Regular cardiac myocyte (primary cell): ENCODE measurements at places on chromosomes 13 and 19. TPM values are rescaled to one million over a fixed set of nuclear protein-coding genes. Genes with fewer than 3 reads are reported as not detected.

Gene ARRDC5
- total RNA-seq, result under 0.01 TPM in 1 of 2 replicates, not detected in the other

Gene MEIOSIN
- not detected in 2 replicates for total RNA-seq

Gene USE1
- 18.0 and 31.1 TPM in 2 replicates for total RNA-seq

Gene SLITRK6
- total RNA-seq, result under 0.01 TPM in 1 of 2 replicates, not detected in the other

Gene MIDN
- total RNA-seq, result 8.7 and 22.4 TPM in 2 replicates

Gene LGALS7B
- not detected in 2 replicates for total RNA-seq

Gene OVOL3
- total RNA-seq, result not detected in 2 replicates

Gene WDR88
- total RNA-seq, result not detected in 2 replicates

Gene IL12RB1
- total RNA-seq, result 0.19 and 0.28 TPM in 2 replicates

Gene DPP9
- 23.4 and 51.2 TPM in 2 replicates for total RNA-seq

Gene LILRB2
- total RNA-seq, result not detected in 2 replicates

Gene ETV2
- total RNA-seq, result 0.19 and 0.28 TPM in 2 replicates

Gene CD177
- total RNA-seq, result under 0.01 and 0.28 TPM in 2 replicates

Gene MUC16
- under 0.01 TPM in 1 of 2 replicates, not detected in the other for total RNA-seq

Gene PRR20A
- total RNA-seq, result not detected in 2 replicates

Gene ACP5
- total RNA-seq, result 0.38 and 3.1 TPM in 2 replicates

Gene PNMA8B
- total RNA-seq, result 0.19 and 1.4 TPM in 2 replicates
